ENCODE measurements at places on chromosomes 12 and 14.
A peak's percentile ranks its signal among the peaks of the same experiment; 100 is the strongest.

DNA sequence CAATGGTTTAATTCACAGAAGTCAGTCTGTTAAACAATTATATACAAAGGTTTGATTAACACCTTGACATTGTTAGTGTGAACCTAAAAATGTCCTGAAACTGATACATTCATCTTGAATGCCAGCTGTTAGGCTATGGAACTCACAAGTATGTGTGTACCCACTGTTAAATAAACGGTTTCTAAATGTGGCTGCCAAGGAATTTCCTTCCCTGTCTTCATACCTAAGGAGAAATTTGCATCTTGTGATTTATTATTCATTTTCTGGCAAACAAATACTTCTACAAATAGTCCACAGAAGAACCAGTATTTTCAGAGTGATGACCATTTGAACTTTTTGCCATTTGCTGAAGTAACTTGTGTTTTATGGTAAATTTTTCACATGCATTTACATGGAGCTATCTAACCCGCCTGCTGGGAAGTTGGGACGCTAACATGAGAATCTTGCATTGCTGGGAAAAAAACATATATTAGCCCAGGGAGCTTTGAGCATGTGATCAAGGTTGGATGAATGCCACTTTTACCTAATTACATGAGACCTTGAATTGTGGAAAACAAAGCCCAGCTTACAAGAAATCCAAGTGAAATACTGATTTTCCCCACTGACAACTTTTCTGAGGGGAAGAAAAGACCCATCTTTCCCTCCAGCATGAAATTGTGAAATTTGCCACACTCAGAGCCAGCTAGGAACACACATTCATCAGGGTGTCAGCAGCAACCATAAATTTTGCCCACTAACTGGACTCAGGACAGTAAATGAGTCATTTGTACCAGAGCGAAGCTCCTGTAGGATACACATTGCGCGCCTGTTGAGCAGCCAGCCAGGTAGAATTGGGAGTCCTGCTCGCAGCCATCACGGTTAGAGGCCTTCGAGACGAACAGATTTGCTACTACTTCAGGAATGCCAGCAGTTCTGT lies 118.0 kb downstream of the KICS2 start:
- no peak for DNase-seq

DNA sequence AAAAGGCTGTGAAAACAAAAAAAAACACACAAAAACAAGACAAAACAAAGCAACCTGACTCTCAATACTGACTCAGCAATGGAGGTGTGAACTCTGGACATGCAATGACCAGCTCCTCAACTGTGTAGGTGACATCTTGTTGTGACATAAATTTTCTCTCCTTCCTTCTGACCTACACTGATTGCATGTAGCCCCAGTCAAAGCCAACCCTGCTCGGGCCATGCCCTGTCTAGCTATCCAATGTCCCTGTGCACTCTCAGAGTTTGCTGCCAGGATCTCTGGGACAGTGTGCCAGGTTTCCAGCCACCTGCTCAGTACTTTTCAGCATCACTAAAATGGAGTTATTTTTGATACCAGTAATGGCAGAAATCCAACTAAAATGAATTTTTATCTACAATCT lies 18.9 kb upstream of the CRACR2A start:
- DNase-seq = no peak

- peak; percentile 51 for DNase-seq
Observed at GRCh38 chr12:93571925-93572711, at the start of gene SOCS2. Gene SOCS2, plus strand, starts transcription at chr12:93572675. Its CDS starts 223 bp downstream, at chr12:93572898.

DNA sequence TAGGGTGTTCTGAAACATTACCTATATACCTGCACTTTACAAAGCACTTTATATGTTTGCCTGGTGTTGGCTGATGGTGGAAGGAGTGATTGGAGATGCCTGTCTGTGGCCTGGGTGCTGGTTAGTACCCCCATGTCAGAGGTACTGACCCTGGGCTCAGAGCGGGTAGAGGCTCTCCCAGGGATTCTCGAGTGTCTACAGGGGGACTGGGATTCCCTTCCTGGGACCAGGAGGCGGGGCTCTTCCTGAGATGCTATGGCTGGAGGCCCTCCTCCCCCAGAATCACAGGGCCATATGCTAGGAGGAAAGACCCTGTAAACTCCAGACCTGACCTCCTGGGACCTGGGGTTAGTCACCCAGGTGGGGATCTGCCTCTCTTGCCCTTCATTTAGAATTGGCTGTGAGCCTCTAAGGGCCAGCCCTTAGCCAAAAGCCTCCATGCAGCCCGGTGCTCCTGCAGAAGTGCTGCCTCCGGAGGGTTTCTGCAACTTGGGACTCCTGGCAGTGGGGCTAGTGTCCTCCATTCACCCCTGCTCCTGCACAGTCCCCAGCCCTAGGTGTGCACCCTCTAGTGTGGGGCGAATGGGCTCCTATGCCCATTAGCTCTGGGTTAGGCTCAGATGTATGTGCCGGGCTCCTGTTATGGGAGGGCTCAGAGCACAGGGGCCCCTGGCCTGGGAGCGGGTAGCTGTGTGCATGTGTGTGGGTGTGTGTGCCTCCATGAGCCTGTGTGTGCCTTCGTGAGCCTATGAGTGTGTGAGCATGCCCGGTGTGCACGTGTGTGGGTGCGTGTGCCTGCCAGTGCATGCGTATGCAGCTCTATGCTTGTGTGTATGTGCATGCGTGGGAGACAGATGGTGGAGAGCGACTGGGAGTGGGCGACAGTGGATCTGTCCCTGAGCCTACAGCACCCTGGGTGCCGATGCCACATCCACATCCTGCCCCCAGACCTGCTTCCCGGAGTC lies 36.6 kb downstream of the RTL1 start:
- no peak for DNase-seq

DNA sequence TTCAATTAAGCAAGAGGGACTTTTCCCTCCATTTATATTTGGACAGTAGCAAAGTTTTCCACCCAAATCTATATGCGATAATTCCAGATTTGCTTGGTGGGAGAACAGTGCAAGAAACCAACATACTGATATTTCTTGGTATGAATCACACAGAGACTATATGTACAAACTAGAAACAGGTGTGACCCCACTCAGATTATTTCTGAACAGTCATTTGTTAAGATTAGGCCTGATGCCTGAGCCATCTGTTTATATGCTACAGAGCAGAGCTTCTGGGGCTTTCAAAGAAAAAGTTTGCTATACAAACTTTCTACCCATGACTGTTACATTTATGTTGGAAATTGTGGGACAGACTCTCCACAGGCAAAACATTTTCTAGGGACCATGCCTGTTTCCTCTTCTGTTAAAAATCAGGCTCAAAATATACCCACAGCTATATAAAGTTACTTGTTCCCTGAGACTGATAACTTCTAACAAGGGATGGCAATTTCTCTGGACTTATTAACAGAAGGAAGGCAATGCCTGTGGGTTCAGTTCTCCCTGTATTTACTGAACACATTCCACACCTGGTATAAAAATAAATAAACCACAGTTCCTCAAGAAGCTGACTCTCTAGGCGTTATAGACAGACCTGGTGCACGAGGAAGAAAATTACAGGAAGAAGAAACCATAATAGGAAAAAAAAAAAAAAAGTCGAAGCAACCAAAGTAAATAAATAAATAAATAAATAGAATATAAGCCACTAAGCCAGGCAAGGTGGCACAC lies 8.0 kb downstream of the PTPN21 start:
- no peak for DNase-seq

DNA sequence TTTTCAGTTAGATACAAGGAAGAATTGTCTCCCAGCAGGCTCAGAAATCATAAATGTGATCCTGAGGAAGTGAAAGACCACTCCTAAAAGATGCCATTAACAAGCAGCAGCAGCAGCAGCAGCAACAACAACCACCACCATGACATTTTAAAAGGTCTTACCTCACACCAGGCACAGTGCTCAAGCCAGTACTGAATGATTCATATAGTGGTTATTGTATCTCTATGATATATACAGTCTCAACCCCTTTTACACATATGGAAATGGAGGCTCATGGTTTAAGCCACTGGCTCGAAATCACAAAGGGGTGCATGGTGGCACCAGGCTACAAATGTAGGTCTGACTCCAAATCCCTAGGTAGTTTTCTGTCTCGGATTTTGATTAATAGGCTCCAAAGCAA lies 126.9 kb downstream of the KTN1 start:
- DNase-seq = no peak

GRCh38 chr12:75694534-75695268 lies 183.3 kb upstream of the KRR1 start:
- DNase-seq = no peak

GRCh38 chr14:67332468-67332867 lies 27.1 kb downstream of the ATP6V1D start:
- DNase-seq = no peak

DNA sequence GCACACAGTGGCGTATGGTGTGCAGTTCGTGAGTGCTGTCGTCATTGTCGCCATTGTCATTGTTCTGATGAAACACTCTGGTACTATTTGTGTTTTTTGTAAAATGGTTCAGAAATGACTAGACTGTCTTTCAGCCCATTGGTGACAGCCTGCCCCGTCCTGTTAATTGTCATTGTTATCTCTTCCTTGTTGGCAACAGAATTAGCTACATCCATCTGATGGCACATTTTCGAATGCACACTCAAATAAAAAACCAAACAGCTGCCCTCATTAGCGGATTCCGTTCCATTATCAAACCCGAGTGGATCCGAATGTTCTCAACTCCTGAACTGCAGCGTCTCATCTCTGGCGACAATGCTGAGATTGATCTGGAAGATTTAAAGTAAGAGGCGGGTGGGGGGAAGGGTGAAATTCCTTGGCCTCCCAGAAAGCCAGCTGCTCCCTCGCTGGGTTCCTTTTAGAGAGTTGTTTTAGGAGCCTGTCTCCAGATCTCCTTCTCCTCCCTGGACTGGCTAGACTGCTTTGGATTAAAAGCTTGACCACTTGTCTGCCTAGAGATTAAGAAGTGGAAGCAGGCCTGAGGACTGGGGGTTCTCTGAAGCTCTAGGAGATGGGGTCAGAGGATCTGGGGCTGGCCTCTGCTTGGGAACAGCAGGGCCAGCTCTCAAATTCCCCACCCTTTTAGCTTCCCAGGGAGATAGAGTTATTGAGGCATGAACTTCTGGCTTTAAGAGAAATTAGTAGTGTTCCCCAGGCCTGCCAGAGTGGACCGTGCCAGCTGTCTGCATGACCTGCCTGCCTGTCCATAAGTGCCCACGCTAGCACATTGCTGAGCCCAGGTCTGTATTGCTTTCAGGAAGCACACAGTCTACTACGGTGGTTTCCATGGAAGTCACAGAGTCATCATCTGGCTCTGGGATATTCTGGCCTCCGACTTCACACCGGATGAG lies 43.3 kb downstream of the MMAB start:
- no peak for DNase-seq

GRCh38 chr12:125222876-125223275 lies 157.6 kb downstream of the AACS start:
- DNase-seq = no peak

DNA sequence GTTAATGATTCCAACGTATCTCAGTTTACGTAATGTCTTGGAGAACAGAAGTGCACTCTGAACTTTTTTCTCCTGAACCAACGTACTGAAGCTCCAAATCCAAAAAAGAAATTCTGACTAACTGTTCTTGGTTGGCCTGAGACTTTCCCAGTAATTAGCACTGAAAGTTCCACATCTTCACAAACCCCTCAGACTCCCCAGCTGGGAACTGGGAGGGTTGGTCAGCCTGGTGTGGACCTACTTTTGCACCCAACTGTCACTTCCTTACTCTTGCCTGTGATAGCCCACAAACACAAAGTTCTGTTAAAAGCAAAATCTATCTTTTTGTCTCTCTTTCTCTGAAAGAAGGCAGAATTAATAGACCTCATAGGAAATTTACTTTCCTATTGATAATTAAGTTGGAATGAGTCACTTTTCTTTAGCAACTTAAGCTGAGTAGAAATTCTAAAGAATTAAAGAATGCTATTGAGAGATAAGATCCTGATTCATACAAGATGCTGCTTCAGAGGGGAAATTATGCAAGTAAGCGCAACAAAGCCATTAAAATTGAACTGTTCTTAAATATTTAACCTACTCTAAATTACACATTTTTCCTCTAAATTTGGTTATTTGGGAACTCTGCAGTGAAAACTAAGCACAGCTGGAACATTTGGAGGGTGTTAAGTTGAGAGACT lies 155.0 kb downstream of the EPS8 start:
- DNase-seq = no peak

DNA sequence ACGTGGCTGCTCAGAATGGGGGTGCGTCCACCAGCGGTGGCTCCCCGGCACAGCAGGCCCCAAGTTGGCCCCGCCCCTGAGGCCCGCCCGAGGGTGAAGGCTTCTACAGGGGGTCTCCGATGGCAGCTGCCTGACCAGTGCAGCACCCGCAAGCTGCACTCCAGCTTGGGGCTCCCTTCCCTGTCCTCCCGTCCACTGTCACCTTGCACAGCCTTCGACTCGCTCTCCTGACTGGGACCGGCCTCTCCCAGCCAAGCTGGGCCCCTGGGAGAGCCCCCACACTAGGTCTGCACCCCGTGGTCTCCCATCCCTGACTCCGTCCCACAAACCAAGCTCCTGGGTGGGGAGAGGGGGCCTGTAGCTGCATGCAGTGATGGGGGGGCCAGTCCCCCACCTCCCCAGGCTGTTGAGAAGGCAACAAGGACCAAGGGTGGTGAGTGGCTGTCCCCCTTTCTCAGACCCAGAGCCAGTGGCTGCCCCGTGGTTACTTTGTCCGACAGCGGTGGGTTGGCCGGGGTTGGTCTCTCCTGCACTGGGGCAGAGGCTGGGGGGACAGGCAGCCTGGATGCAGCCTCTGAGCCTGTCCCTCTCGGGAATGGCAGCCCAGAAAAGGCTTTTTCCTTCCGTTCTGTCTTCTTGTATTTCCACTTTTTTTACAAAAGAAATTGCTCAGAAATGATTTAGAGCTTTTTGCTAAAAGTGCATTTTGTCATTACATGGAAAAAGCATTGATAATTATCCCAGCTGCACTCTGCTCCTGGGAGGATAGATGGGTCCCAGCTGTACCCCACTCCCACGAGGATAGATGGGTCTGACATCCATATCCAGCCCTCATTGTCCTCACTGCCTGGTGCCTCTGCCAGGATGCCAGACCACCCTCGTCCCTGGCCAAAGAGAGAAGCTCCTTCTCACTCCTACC lies 217.0 kb downstream of the KIF26A start:
- no peak for DNase-seq

DNA sequence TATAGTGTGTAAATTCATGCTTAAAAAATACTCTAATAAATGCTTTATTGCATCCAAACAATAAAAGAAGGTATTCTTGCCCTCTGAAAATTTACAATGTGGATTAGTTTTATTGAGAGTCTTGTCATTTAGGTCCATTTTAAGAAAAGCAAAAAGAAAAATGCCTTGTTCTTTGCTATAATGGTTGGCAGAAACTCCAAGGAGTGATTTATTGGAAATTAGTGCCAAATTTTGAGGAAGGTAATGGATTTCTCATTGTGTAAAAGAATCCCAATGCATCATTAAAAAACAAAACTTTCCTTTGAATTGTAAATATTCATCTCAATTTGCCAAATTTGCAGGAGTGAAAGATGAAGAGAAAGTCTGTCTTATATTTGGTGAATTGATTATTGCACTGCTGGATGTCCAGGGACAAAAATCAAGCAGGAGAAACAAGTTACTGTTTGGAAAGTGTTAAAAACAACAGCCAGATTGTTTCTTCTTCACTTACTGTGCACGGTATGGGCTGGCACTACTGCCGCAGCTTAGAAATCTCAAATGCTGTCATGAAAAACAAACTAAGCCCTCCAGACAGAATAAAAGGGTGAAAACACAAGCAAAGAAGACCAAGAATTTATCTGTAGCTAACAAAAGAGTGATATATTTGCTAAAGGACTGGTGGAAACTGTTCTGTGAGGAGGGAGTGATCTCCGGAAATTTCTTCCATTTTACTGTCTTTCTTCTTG lies 511.7 kb downstream of the TMTC2 start:
- no peak for DNase-seq

- no peak for DNase-seq
Observed at GRCh38 chr12:110677982-110678381, 10.9 kb downstream of the HVCN1 start.

GRCh38 chr12:62720025-62720424 lies 214.9 kb downstream of the PPM1H start:
- no peak for DNase-seq
